ENCODE measurements at places on chromosomes 6 and 20.

DNA sequence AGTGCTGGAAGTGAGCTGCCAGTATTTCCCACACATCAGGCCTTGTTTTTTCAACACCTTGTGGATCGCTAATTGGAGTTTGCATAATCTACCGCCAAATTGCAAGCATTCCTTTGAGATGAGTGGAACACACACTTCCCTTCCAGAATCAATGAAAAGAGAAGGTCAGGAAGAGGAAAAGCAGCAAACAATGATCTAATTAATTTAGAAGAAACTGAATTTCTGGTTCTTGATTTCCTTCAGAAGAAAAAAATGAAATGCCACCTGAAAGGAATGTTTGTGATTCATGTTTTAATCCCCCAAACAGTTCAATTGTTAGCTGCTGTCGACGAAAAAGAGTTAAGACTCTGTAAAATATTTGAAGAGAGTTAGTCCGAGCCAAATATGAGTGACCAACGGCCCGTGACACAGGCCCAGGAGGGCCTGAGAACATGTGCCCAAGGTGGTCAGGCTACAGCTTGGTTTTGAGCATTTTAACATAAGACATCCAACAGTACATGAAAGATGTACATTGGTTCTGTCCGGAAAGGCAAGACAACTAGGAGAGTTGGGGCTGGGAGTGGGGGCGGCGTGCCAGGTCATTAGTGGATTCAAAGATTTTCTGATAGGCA, 182.3 kb downstream of the MTFR2 start:
- no peak for DNase-seq

DNA sequence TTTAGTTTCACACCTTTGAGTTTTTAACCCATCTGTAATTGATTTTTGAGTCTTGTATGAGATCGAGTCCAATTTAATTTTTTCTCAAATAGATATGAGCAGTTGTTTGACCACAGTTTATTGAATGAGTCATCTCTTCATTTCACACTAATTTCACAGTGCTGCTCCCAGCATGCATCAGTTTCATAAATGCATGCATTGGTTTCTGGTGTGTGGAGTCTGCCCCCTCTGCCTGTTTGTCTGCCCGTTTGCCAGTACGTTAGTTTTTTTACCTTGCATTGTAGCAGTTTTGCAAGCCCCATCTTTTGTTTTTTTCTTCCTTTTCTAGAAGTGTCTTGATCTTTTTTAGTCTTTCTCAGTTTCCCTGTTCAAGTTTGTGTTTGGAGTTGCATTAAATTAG, 11.9 kb downstream of the SLX4IP start:
- no peak for DNase-seq

GRCh38 chr6:15081447-15081846, 164.4 kb upstream of the JARID2 start:
- DNase-seq: no peak

DNA sequence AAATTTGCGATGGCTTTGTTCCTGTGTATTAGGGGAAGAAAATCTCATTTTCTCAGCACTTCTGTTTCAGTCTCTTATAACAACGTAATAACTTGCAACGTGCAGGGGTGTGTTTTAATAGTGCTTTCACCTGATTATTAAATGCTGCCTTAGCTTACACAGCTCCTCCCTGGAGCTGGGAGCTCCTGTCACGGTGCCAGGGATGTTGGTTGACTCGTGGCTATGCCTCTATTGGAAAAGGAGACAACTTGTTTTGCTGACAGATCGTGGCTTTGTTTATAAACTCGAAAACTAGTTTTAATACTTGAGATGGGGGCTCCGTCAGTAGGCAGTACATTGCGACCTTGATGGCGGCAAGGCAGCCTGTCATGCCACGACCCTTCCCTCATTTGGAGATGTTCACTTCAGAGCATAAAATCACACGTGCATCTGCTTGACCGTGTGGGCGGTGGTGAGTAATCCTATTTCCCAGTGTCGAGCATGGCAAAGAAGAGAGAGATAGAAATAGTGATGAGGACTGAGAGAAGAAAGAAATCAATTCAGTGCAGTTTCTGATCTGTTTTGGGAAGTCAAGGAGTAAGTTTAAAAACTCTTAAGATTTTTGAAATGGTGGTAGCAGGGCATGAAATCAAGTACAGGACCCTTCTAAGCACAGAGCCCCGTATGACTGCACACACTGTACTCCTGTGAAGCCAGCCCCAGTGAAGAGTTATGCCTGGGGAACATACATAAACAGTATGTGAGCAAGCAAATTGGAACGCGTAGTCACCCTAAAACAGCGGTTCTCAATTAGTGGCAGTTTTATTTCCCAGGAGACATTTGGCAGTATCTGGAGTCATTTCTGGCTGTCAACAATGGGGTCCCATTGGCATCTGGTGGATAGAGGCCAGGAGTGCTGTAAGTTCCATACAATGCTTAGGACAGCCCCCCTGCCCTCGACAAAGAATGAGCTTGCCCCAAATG, 147.2 kb downstream of the DOK5 start:
- DNase-seq: no peak

- no peak for DNase-seq
These were observed 332.6 kb upstream of the TBX18 start for GRCh38 chr6:85096976-85097375.

DNA sequence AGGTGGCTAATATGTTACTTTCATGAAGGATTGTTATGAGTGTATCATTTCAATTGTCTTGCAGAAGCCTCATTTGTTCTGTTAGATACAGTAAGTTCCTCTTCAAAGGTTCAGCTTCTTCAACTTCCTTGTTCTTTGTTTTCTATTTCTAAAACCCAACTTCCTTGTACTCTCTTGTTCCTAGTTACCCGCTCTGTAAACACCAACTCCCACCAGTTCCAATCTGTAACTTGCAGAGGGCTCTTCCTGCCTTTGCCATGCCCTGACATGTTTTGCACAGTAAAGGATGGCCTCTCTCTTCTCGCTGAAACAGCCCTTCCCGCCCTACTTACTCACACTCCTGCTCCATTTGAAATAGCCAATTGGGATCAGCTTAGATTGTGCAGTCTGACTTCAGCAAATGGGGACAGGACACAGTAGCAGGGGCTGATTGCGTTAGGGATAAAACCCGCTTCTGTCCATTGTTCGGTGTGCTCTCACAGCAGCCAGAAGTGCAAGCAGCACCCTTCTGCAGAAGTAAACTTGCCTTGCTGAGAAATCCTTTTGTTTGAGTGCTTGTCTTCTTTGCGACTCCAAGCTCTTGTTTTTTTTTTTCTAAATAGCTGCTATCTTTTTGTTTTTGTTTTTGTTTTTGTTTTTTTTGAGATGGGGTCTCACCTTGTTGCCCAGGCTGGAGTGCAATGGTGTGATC, 45.9 kb upstream of the POU5F1 start:
- DNase-seq: no peak

GRCh38 chr6:22328474-22328873, 31.6 kb upstream of the PRL start:
- no peak for DNase-seq

- DNase-seq: no peak
These were observed 78.2 kb upstream of the CST7 start for GRCh38 chr20:24870881-24871280.

DNA sequence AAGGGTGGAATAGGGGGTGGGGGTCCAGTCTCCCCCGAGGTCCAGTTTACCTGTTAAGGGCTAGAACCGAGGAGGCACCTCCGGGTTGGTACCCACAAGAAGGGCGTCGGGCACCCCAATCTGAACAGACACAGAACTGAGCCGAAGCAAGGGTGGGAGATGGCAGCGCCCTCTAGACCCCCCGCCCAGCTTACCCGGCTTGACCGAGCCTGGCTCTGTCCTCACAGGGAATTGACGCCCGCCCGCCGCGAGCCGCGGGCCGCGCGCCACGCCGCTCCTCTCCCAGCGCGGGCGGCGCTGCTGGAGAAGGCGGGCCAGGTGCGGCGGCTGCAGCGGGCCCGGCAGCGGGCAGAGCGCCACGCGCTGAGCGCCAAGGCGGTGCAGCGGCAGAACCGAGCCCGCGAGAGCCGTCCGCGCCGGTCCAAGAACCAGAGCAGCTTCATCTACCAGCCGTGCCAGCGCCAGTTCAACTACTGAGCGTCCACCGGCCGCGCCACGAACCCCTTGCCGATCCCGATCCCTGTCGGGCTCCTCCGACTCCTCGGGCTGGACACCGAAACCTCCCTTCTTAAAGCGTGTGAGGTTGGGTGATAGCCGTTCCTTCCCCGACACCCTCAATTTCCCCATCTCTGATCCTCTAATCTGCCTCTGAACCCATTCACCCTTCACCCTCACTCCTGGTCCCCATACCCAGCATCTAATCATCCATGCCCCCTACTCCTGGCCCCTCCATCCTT, 5.9 kb downstream of the TP53INP2 start:
- peak; percentile 77 for DNase-seq

- no peak for DNase-seq
These were observed 2.7 kb upstream of the DLL1 start for GRCh38 chr6:170293341-170294231.

GRCh38 chr20:24968278-24968800, 19.3 kb downstream of the CST7 start:
- DNase-seq: no peak

DNA sequence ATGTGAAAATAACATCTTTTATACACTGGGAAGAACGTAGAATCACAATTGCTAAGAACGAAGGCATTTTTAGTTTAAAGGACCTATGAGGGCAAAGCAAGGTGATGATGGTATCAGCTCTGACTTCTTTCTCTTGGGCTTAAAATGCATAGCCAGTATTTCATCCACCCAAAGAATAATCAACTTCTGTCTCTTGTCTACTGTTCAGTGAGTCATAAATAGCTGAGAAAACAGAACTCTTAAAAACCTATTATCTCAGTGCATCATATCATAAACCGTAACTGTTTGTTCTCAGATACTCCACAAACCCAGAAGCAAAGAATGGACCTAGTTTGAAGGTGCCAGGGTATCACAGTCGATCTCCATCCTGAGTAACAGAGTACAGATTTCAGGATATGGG, 5.2 kb downstream of the PHF10 start:
- DNase-seq: no peak

DNA sequence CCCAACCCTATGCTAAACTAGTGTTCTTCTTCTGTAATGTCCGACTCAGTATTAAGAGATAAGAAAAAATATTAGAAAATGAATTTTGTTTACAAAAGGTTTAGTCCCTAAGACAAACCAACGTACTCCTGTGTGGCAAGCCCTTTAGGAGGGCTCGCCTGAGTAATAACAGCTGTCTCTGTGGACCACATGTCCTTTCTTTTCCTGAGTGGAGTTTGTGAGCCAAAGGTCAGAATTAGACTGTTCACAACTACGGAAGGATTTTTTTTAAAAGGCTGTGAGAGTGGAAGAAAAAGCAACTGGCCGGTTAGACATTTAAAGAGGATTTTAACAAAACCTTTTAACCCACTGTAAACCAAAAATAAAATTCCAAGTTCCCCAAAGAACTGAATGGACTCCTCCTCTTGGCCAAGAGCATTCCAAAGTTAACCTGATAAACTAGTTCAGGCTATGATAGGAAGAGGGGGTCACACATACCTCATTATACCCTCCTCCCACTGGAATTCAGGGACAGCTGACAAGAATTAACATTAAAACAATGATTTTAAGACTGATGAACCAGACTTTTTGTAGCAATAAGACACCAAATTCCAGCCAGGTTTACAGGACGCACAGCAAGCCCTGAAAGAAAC, 43.5 kb downstream of the FAM184A start:
- no peak for DNase-seq

- DNase-seq: no peak
These were observed 25.8 kb upstream of the CEP85L start for GRCh38 chr6:118677193-118677592.

GRCh38 chr6:39389484-39389767, 66.9 kb upstream of the KCNK16 start:
- no peak for DNase-seq

DNA sequence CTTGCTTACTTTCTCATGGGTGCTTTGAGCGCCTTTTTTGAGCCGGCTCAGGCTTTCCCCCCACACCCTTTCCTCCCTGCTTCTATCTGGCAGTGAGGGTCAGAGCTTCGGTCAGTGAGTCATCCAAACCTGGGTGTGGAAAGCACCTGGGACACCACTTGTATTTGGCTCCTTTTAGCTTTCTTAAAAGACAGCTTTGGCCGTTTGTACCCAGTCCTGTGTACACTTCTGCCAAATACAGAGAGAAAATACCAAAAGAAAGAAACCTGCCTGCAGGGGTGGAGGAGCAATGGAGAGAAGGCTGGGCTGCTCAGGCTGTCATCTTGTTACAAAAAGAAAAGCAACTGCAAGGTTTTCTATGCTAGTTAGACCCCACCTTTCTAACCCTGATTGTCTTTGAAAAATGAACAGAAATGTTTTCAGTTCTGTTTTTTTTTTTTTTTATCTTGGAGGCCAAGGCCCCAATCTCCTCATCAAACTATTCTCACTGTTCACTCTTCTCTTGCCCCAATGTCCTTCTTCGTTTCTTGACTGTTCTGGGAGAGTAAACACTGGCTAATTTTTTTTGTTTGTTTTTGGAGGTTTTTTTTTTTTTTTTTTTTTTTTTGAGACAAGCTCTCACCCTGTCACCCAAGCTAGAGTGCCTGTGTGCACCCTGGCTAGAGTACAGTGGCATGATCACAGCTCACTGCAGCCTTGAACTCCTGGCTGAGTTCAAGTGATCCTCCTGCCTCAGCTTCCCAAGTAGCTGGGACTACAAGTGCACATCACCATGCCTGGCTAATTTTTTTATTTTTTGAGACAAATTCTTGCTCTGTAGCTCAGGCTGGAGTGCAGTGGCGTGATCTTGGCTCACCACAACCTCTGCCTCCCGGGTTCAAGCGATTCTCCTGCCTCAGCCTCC, 76.4 kb downstream of the SSR1 start:
- peak; percentile 73 for DNase-seq

DNA sequence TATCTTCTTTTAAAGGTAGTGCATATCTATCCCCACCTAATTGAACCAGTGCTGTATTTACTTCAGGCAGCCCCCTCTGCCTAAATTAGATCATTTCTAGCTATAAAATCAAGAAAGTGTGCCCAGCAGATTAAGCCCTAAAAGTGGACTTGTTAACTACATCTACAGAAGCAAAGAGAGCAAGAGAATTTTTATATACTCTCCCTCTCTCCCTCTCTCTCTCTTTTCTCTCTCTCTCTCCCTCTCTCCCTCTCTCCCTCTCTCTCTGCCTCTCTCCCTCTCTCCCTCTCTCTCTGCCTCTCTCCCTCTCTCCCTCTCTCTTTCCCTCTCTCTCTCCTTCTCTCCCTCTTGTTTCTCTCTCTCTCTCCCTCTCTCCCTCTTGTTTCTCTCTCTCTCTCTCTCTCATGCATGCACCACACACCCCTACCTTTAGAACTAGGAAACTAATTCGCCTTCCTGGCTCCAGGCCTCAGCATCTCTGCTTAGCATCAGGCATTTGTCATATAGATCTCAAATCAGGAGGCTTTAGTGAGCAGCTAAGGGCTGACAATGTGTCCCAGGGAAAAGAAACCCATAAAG, 71.4 kb downstream of the FOXA2 start:
- DNase-seq: no peak

- DNase-seq: peak; percentile 68
These were observed 26.5 kb downstream of the BCKDHB start for GRCh38 chr6:80133020-80133419.
